ENCODE measurements at places on chromosomes 16 and 17.

DNA sequence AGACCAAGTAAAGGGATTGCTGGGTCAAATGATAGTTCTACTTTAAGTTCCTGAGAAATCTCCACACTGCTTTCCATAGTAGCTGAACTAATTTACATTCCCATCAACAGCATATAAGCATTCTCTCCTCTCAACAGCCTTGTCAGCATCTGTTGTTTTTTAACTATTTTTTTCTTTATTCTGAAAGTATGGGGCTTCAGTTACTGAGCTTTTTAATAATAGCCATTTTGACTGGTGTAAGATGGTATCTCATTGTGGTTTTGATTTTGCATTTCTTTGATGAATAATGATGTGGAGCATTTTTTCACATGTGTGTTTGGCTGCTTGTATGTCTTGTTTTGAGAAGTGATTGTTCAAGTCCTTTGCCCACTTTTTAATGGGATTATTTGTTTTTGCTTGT lies 2.5 kb downstream of the KRTAP2-2 start:
- DNase-seq = no peak

GRCh38 chr17:39625198-39625785 lies 1.5 kb upstream of the PPP1R1B start:
- no peak for DNase-seq

- DNase-seq = no peak
Observed at GRCh38 chr16:88739139-88739976, 33.1 kb downstream of the CTU2 start.

GRCh38 chr17:19502517-19502916 lies 31.1 kb upstream of the SLC47A1 start:
- DNase-seq = no peak

- DNase-seq = no peak
Observed at GRCh38 chr16:46828292-46828691, 2.7 kb downstream of the C16orf87 start.
